Gastroesophageal sphincter (tissue), 4 donors: ENCODE measurements at places on chromosomes 7 and 10.
A peak's percentile ranks its signal among the peaks of the same experiment; 100 is the strongest.

DNA sequence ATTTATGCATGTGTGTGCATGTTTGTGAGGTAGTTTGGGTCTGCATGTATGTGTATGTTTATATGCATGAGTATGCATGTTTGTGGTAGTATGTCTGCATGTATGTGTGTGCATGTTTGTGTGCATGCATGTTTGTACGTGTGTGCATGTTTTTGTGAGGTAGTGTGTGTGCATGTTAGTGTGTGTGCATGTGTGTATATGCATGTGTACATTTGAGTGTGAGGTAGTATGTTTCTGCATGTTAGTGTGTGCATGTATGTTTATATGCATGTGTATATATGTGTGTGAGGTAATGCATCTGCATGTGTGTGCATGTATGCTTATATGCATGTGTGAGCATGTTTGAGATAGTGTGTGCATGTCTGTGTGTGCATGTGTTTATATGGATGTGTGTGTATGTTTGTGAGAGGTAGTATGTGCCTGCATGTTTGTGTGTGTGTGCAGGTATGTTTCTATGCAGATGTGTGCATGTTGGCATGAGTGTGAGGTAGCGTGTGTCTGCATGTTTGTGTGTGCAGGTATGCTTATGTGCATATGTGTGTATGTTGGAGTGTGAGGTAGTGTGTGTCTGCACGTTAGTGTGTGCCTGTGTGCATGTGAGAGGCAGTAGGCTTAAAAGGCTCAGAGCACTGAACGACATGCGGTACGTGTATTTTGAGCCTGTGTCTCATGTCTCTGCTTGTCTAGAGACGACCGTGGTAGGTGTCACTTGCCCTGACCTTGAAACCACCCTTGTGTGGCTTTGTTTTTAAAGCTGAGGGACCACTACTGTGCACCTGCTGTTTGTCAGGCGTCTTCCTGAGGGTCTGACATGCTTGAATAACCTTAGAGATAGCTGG, 43.7 kb downstream of the PFKP start:
- H3K36me3 ChIP-seq = no peaks in the 10 kb centered on the region
- H3K4me3 ChIP-seq = no peak overlapping the region
- H3K27me3 ChIP-seq = no peaks in the 10 kb centered on the region
- no peak overlapping the region for H3K27ac ChIP-seq

DNA sequence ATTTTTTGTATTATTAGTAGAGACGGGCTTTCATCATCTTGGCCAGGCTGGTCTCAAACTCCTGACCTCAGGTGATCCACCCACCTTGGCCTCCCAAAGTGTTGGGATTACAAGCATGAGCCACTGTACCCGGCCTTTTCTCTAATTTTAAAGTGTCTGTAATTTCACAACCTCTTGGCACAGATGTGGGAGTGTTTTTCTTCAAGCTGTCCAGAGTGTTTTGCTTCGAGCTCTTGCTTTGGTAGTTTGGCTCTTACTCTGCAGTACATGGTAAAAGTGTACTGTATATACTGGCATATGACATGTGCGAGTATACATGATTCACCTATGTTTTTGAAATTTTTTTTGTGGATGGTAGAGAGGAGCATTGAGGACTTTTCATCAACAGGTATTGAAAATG, 9.8 kb downstream of the SRGN start:
- H3K4me3 ChIP-seq = no peak overlapping the region
- H3K27me3 ChIP-seq = peaks cover 15% of the 10 kb centered on the region
- no peaks in the 10 kb centered on the region for H3K4me1 ChIP-seq
- H3K36me3 ChIP-seq = no peaks in the 10 kb centered on the region

GRCh38 chr10:46052057-46052790, 6.2 kb upstream of the MSMB start:
- H3K27ac ChIP-seq = no peak overlapping the region
- H3K27me3 ChIP-seq = peaks cover 21% of the 10 kb centered on the region
- H3K4me1 ChIP-seq = no peaks in the 10 kb centered on the region
- no peaks in the 10 kb centered on the region for H3K36me3 ChIP-seq
- no peak for ATAC-seq
- no peak overlapping the region for H3K4me3 ChIP-seq

- H3K4me1 ChIP-seq = no peaks in the 10 kb centered on the region
- peaks cover 99% of the 10 kb centered on the region for H3K36me3 ChIP-seq
- H3K27me3 ChIP-seq = no peaks in the 10 kb centered on the region
- no peak overlapping the region for H3K27ac ChIP-seq
Observed at GRCh38 chr10:11304906-11305585, 287.4 kb downstream of the CELF2 start.

DNA sequence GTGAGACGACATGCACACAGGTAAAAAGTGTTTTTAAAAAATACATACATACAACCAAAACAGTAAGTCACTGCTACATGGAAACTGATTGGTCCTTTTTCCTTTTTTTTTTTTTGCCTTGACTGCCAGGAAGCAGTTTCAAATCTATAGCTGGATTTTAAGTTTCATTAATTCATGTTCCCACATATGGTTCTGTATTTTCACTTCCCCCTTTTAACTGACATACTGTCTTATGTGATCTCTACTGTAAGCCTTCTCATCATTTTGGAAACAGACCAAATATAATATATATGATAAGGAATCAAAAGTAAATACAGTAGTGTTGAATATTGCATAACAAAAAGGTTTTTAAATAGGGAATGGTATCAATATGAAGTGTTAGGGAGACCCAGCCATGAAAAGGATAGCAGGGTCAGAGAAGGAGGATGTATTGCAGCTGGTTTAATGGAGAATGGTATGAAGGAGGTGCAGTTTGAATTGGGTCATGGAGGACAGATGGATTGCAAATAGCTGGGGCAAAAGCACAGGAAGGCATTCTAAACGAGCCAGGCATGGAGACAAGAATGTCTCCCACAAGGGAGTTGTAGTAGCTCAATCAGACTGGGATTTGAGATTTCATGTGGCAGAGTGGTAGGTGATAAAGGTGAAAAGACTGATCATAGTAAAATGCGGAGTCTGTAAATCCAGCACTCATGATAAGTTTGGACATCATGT, 5.4 kb downstream of the CAV1 start:
- no peak for ATAC-seq
- H3K27ac ChIP-seq = peak overlapping the region; percentile 98
- peaks cover 7% of the 10 kb centered on the region for H3K4me1 ChIP-seq
- H3K27me3 ChIP-seq = no peaks in the 10 kb centered on the region
- peaks cover 25% of the 10 kb centered on the region for H3K36me3 ChIP-seq

DNA sequence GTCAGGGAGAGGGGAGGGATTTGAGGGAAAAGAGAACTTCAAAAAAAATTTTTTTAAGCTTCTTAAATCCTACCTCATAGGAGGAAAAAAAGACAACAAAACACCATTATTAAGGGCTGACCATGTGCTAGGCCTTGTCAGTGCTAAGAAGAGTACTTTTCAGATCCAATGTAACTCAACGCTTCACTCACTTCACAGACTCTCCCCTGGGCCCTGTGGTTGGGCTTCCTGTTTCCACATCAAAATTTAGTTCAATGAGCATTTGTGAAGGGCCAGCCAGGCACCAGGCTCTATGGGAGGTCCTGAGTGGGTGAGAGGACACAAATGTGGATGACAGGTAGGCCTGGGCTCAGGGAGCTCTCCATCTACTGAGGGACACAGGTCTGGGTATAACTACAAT, 249.8 kb downstream of the PTEN start:
- H3K36me3 ChIP-seq = no peaks in the 10 kb centered on the region
- no peak overlapping the region for H3K4me3 ChIP-seq
- H3K27me3 ChIP-seq = no peaks in the 10 kb centered on the region
- ATAC-seq = no peak
- no peaks in the 10 kb centered on the region for H3K4me1 ChIP-seq

DNA sequence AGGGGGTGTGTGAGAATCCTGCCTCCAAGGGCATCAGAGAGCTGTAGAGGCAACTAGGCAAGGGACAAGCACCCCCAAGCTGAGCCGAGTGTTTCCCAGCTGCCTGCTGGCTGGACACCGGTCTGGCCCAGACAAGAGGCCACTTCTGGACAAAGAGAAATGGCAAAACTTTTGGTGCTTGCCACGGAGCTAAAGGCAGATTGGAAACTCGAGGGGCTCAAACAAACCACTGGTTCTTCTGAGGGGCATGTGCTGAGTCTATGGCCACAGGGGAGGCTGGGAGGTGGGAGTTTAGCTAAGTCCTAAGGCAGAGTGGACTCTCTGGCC, 66.5 kb upstream of the INPP5A start:
- H3K27me3 ChIP-seq = no peaks in the 10 kb centered on the region
- H3K4me3 ChIP-seq = no peak overlapping the region
- no peaks in the 10 kb centered on the region for H3K36me3 ChIP-seq
- no peak for ATAC-seq

DNA sequence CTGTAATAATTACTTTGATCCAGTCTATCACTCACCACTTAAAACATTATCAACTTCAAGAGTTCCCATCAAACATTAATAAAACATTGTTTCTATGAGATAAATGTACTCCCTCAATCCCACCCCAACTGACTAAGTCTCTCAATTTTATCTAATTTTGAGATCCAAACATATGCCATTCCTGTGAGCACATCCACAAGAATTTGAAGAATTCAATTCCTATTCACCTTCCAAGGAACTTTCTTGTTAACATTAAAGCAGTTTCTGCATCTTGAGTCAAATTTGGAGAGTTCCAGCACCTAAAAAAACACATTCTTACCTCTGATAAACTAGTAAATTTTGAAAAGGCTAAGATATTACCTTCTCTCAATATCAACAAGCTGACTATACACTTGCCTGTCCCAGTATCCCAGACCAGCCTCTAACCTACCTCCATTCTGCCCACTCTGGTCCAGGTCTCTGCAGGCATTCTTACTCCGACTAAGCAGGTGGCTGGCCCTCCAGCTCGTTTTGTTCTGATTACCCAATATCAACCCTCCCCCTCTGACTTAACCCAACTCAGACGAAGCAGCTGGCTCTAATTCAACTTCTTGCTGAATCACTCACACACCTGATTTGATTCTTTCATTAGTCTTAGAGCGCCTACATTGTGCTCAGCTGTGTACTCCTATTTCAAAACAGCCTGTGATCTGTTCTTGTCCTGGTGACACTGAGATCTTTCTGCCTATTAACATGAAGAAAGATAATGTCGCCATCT, 275.2 kb downstream of the IPMK start:
- no peak overlapping the region for H3K4me3 ChIP-seq
- no peak for ATAC-seq
- no peaks in the 10 kb centered on the region for H3K27me3 ChIP-seq
- H3K27ac ChIP-seq = no peak overlapping the region
- no peaks in the 10 kb centered on the region for H3K4me1 ChIP-seq
- H3K36me3 ChIP-seq = no peaks in the 10 kb centered on the region

DNA sequence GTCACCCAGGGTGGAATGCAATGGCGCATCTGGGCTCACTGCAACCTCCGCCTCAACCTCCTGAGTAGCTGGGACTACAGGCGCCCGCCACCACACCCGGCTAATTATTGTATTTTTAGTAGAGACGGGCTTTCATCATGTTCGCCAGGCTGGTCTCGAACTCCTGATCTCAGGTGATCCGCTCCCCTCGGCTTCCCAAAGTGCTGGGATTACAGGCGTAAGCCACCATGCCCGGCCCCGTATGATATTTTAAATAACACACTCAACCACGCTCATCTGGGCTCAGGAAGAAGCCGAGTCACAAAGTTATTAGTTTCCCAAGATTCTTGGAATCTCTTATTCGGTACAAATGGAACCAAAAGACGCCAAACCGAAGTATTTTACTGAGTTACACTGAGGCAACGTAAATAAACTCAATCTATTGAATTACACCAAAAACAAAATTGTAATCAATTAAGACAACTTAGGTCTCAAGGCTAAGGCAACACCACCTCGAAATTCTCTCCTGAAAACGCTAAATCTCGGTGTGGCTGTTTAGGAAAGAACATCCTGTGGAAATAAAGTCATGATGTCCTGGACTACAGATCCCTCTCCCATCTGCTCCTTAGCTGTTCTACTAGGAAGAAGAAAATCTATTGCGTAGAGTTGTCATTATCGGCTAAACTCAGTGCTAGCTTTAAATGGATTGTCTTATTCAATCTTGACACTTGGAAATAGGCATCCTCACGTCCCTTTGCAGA, 910 bp downstream of the ARHGAP19 start:
- peak overlapping the region; percentile 98 for H3K27ac ChIP-seq
- ATAC-seq = no peak
- peaks cover 12% of the 10 kb centered on the region for H3K36me3 ChIP-seq
- no peaks in the 10 kb centered on the region for H3K27me3 ChIP-seq

DNA sequence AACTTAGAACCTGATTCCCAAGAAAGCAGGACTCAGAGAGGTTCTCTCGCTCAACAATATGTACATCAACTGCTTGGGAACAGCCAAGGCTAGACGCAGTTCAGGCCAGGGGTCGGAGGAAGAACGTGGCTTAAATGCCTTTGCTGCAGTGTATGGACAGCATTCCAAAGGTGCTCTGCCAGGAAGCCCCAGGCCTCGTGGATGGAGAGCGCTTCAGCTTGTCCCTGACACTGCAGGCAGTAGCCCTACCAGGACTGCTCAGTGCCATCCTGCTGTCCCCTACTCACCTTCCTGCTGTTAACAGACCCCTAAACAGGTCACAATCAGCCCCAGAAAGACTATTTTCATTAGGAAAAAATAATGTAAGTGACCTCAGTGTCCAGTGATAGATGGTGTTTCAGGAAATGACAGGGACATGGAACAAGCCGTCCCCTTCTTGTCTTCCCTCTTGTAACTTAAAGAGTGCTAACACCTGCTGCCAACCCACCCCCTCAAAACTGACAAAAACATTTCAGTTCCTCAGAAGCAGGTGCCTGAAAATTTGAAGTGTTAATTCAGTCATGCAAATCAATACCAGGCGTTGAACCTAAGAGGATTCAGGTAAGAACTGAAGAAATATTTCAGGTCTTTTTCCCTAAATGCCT, 16.5 kb downstream of the CREB3L2 start:
- no peak overlapping the region for H3K4me3 ChIP-seq
- H3K27ac ChIP-seq = no peak overlapping the region
- H3K4me1 ChIP-seq = peaks cover 29% of the 10 kb centered on the region

GRCh38 chr7:288671-289101, 1.3 kb upstream of the FOXL3 start:
- H3K27me3 ChIP-seq = peaks cover 80% of the 10 kb centered on the region
- no peak for ATAC-seq
- H3K4me3 ChIP-seq = no peak overlapping the region
- peaks cover 4% of the 10 kb centered on the region for H3K4me1 ChIP-seq
- H3K27ac ChIP-seq = no peak overlapping the region
- no peaks in the 10 kb centered on the region for H3K36me3 ChIP-seq

DNA sequence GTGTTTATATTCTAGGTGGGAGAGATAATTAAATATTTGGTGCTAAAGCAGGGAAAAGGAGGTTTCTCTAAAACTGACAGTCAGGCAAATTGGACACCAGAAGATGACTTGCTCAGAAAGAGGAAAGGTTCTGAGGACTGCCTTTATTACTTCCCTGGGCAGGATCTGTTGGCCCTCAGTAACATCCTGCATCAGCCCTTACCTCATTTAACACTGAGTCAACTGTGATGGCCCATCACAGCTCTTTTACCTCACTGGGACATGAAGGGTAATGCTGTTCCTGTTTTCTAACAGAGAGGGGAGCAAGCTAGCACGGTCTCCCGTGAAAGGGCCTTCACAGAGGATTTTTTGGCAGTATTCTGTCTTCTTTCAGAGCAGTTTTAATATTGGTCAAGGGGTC, 12.0 kb downstream of the PPP1R17 start:
- no peak overlapping the region for H3K27ac ChIP-seq
- H3K36me3 ChIP-seq = no peaks in the 10 kb centered on the region
- no peaks in the 10 kb centered on the region for H3K4me1 ChIP-seq
- no peaks in the 10 kb centered on the region for H3K27me3 ChIP-seq
